ENCODE measurements at places on chromosomes 16 and 17.

- no peak for DNase-seq
Observed at GRCh38 chr17:49494986-49495841, at the start of gene NGFR. NGFR (plus strand) TSS chr17:49495293; CDS start chr17:49495418, 125 bp downstream.

- DNase-seq = no peak
Observed at GRCh38 chr17:50501054-50501453, 7.2 kb upstream of the MYCBPAP start.

DNA sequence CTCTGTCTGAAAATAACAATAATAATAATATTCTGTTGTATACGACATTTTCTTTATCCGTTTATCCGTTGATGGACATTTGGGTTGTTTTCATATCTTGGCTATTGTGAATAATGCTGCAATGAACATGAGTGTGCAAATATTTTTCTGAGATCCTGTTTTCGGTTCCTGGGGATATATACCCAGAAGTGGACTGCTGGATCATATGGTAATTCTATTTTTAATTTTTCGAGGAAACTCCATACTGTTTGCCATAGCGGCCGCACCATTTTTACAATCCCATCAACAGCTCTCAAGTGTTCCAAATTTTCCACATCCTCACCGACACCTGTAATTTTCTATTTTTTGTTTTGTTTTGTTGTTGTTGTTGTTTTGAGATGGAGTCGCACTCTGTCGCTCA, 5.3 kb upstream of the PRSS41 start:
- DNase-seq = no peak

DNA sequence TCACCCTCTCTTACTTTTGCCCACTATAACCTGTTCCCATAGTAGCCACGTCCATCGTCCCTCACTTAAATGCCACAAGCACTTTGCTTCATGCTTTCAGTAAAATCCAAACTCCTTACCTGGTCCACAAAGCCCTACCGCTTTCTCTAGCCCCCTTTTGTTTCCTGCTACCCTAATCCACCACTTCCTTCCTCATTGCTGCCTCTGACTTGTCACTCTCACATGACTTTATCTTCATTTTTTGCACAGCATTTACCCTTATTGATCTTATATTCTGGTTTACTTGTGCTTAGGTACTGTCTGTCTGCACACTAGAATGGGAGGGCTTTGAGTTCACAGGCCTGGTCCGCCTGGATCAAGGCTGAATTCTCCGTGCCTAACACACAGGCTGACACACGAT, 340.0 kb downstream of the XYLT1 start:
- no peak for DNase-seq

DNA sequence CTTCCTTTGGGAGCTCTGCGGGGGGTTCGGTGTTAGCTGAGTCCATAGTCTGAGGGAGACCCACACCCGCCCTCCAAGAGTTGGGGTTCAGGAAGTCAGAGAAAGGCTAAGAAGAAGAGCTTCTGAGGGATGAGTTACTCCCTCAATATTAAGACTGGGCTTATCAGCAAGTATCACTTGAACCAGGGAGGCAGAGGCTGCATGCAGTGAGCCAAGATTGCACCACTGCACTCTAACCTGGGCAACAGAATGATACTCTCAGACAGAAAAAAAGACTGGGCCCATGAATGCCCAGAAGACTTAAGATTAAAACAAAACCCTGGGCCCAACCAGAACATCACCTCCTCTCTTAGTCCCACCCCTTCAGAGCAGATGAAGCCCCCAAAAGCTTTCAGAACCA, 6.0 kb downstream of the NKIRAS2 start:
- DNase-seq = no peak

GRCh38 chr17:30801671-30802070, 22.8 kb downstream of the CRLF3 start:
- no peak for DNase-seq

DNA sequence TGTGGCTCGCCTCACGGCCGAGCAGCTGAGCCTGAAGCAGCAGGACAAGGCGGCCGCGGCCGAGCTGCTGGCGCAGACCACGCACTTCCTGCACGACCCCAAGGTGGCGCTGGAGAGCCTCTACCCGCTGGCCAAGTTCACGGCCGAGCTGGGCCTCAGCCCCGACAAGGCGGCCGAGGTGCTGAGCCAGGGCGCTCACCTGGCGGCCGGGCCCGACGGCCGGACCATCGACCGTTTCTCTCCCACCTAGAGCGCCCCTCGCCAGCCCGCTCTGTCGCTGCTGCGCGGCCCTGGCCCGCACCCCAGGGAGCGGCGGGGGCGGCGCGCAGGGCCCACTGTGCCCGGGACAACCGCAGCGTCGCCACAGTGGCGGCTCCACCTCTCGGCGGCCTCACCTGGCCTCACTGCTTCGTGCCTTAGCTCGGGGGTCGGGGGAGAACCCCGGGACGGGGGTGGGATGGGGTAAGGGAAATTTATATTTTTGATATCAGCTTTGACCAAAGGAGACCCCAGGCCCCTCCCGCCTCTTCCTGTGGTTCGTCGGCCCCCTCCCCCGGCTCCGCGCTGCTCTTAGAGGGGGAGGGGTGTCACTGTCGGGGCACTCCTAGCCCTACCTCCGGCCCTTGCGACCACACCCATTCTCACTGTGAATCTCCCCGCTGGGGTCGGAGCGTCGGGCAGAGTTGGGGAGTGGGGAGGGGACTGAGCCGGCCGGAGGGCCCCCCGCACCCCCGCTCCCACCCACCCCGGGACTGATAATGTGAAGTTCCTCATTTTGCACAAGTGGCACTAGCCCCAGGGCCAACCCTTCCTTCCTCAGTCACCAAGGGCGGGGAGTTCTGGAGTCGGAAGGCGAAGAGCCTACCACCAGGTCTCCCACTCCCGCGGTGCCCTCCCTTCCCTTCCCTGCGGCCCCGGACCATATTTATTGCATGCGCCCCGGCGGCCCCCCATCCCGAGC, 4.0 kb downstream of the HIC1 start:
- DNase-seq = peak; percentile 74

DNA sequence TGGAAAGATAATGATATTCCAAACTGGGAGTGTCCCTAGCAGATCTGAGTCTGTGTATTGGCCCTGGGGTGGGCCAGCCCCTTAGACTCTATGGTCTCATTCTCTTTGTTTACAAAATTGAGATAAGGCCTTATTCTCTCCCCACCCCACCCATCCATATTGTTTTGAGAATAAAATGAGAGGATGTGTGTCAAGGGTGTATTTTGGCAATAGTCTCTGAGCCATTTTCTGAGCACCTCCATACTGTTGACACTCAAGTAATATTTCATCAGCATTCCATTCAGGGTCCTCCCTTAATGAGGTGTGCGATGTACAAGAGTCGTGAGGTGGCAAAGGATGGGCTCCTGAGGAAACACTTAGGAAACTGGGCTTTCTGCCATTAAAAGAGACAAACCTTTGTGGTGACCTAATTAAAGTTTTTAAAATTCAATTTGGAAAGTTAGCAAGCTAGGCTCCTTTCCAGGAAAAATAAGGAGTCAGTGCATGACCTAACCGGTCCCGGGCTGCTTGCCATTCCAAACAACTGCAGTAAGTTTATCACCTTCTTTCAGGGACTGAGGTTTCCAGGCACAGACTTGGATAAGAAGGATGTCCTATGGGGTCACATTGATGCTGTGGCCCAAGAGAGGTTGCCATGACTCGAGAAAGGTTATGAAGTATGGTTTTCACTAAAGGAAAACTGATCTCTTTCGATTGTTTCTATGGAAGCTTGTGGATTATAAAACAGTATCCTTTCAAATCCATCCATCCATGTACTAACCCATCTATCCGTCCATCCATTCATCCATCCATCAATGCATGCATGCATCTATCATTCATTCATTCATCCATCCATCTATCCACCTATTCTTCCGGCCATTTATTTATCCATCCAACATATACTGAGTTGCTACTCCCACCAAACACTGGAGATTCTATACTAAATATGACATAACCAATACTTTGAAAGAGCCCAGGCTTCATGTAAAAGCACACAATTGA, 443.3 kb downstream of the UTP18 start:
- peak; percentile 12 for DNase-seq

- DNase-seq = peak; percentile 93
Observed at GRCh38 chr17:8488901-8489300, 53.2 kb downstream of the NDEL1 start.

DNA sequence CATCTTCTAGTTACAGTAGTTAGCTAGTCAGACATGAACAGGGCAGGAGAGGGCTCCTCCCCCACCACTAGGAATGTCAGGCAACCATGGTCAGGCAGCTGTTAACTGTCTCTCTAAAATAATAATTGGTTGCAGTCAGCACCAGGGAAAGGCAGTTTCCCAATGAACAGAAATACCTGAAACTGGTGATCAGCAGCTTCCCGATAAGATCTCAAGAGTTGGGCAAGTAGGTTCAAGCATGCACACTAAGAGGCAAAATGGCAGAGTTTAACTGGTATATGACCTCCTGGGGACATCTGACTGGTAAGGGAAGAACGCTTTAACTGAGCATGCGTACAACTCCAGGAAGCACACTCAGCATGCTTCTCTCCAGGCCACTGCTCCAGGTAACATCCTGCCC, 12.6 kb upstream of the XYLT1 start:
- peak; percentile 52 for DNase-seq

DNA sequence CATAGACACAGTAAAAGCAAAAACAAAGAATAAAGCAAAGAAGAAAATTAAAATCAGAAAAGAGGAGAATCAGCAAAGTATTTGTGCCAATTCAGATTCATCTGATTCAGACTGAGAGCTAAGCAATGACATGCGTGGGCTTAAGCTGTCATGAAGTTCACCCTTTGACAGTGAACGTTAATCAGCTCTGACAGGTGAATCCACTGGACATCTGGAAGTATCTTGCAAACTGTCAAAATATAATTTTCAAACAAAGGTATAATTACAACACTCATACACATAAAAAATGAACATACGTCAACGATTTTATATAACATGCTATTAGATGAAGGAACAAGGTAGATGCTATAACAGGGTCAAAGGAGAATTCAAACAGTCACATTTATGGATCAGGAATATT, 596.3 kb upstream of the SALL1 start:
- no peak for DNase-seq

DNA sequence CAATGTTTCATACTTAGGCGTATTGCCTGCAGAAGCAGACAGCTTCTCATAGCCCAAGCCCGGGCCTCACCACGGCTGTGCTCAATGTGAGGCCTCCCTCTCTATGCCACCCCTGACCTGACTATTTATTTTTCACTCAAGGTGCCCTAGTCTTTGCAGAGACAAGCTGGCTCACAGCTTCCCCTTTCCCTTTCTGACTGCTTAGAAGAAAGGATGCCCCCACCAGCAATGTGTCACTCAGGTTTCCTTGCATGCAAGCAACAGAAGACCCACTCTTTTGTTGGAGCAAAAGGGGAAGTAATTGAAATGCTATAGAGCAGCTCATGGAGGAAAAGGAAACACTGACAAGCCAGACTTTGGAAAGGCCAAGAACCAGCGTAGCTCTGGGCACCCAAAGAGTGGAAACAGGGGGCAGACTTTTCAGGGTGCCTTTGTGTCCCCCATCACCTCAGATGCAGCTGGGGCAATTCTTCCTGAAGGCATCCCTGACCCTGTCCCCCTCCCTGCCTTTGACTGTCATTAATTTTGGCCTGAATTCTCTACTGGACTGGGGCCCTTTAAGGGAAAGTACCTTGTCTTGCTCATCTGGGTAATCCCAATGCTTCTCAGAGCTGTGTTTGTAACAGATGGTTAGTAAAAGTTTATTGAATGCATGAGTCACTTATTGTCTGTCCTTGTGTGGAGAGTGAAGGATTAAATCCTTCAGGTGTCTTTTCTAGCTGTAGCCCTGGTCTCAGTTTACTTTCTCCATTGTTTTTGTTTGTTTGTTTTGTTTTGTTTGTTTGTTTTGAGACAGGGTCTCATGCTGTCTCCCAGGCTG, 17.8 kb downstream of the RGS9 start:
- DNase-seq = no peak

DNA sequence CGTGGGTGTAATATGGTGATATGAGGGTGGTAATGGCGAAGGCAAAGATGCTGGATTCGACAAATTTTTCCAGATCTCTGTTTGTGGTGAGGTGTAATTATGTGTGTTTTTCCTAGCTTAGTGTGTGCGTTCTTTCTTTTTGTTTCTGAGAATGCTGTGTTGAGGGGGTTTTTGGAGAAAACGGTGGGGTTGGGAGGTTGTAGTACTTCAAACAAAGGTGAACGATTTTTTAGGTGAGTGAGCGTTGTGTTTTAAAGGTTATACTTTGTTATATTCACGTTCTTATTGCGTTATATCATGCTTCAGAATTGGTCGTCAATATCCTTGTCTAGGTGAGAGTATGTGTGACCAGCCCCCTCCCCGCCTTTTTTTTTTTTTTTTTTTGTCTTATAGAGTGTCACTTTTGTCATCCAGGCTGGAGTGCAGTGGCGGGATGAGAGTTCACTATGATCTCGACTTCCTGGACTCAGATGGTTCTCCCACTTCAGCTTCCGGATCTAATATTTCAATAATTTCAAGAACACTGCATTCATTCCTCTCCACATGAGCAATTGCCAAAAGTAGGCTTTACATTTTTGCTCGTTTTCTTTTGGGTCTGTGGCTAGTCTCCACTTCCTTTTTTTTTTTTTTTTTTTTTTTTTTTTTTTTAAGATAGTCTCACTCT, 82.2 kb upstream of the RNU2-1 start:
- no peak for DNase-seq

DNA sequence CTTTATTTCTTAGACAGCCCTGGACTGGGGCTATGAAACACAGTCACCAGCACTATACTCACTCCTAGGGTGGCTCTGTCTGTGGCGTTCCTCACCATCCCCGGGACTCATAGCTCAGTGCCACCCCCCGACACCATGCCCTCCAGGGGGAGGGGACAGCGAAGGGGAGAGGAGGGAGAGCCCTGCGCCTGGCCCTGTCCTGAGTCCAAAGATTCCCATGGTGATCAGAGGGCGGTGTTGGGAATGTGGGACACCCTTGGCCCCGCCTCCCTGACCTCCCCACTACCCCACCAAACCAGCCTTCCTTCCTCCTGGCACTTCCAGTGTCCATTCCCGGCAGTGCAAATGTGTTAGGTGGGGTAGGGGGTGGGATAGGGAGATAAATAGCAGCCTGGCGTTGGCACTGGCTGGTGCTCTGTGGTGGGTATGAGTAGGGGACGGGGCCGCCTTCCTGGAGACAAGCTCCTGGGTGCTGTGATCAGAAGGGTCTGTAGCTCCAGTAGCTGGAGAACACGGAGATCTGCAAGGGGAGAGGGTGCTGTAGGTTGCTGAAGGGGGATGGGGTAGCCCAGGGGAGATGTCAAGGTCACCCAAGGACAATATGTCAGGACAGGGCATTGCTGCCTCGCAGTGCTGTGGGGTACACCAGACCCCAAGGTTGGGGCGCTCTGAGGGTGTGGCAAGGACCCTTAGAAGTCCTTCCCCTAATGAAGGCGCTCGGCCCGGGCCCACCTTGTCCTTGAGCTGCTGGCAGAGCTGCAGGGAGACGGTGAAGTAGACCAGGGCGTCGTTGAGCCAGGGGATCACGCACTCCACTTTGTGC, 2.0 kb downstream of the SMIM22 start:
- DNase-seq = no peak

- DNase-seq = peak; percentile 33
Observed at GRCh38 chr16:55015181-55015913, 84.7 kb downstream of the IRX5 start.

- DNase-seq = no peak
Observed at GRCh38 chr16:77450790-77451487, 16.1 kb upstream of the ADAMTS18 start.
